Nasal cavity respiratory epithelium epithelial cell of viscerocranial mucosa (primary cell): ENCODE measurements at places on chromosomes 7 and 10. TPM values are rescaled to one million over a fixed set of nuclear protein-coding genes. Genes with fewer than 3 reads are reported as not detected.

Gene GPR146
- total RNA-seq = 0.68 and 1.2 TPM in 2 replicates

Gene EIF5AL1
- 0.28 and 0.34 TPM in 2 replicates for total RNA-seq

Gene PDGFA
- 56.0 and 94.1 TPM in 2 replicates for total RNA-seq

Gene GRM8
- total RNA-seq = not detected in 2 replicates

Gene CPN1
- not detected in 2 replicates for total RNA-seq

Gene CHAT
- not detected in 2 replicates for total RNA-seq

Gene PODXL
- 0.34 and 0.50 TPM in 2 replicates for total RNA-seq

Gene STEAP4
- 2.4 and 3.1 TPM in 2 replicates for total RNA-seq

Gene ZRANB1
- total RNA-seq = 33.5 and 40.7 TPM in 2 replicates

Gene MINDY3
- 27.7 and 29.5 TPM in 2 replicates for total RNA-seq

Gene ZCWPW1
- total RNA-seq = 3.3 and 5.5 TPM in 2 replicates

Gene FAM180A
- 0.14 and 0.34 TPM in 2 replicates for total RNA-seq

Gene DLX5
- 0.34 and 1.00 TPM in 2 replicates for total RNA-seq

Gene OR2A7
- total RNA-seq = 1.6 and 2.1 TPM in 2 replicates

Gene IL2RA
- total RNA-seq = not detected in 2 replicates

Gene BLNK
- total RNA-seq = 3.4 and 10.6 TPM in 2 replicates

Gene ACTR3C
- total RNA-seq = 5.5 and 12.2 TPM in 2 replicates

Gene ZNF425
- total RNA-seq = 4.4 and 5.3 TPM in 2 replicates

Gene ASB10
- total RNA-seq = not detected in 2 replicates

Gene CDK5
- 8.9 and 17.7 TPM in 2 replicates for total RNA-seq

Gene KCP
- total RNA-seq = under 0.01 and 2.2 TPM in 2 replicates

Gene CFAP69
- 2.1 and 3.7 TPM in 2 replicates for total RNA-seq

Gene ADARB2
- total RNA-seq = 0.14 TPM in 1 of 2 replicates, not detected in the other

Gene ITIH2
- not detected in 2 replicates for total RNA-seq

Gene BTBD16
- total RNA-seq = under 0.01 and 0.07 TPM in 2 replicates

Gene EFCAB10
- 0.64 and 0.68 TPM in 2 replicates for total RNA-seq

Gene AP1S1
- 107 and 116 TPM in 2 replicates for total RNA-seq

Gene NEUROG3
- not detected in 2 replicates for total RNA-seq

Gene CCDC3
- total RNA-seq = under 0.01 and 1.00 TPM in 2 replicates

Gene PUS7
- total RNA-seq = 31.1 and 39.7 TPM in 2 replicates

Gene RPEL1
- under 0.01 and 0.14 TPM in 2 replicates for total RNA-seq

Gene ATG9B
- total RNA-seq = 1.00 and 1.7 TPM in 2 replicates

Gene VPS37D
- 1.0 and 1.3 TPM in 2 replicates for total RNA-seq

Gene EXOC6
- total RNA-seq = 5.8 and 14.2 TPM in 2 replicates

Gene FANK1
- total RNA-seq = 2.7 and 7.0 TPM in 2 replicates

Gene SRRM3
- total RNA-seq = 0.34 and 2.1 TPM in 2 replicates

Gene FGF8
- 0.68 TPM in 1 of 2 replicates, not detected in the other for total RNA-seq

Gene RBP4
- total RNA-seq = not detected in 2 replicates

Gene MMRN2
- total RNA-seq = 0.21 and 8.9 TPM in 2 replicates

Gene NUTM2B
- total RNA-seq = 0.50 and 0.68 TPM in 2 replicates

Gene PNLIP
- not detected in 2 replicates for total RNA-seq

Gene FBXL13
- 0.34 and 0.36 TPM in 2 replicates for total RNA-seq

Gene PIK3AP1
- 0.64 and 1.0 TPM in 2 replicates for total RNA-seq

Gene SLC18A3
- not detected in 2 replicates for total RNA-seq

Gene GATA3
- 0.34 and 0.36 TPM in 2 replicates for total RNA-seq

Gene MMD2
- total RNA-seq = not detected in 2 replicates

Gene KCNMA1
- total RNA-seq = 6.5 and 11.5 TPM in 2 replicates

Gene MNX1
- total RNA-seq = not detected in 2 replicates

Gene FBXW4
- total RNA-seq = 40.0 and 51.9 TPM in 2 replicates

Gene MYH16
- total RNA-seq = under 0.01 and 0.36 TPM in 2 replicates

Gene DUSP5
- total RNA-seq = 27.3 and 234 TPM in 2 replicates

Gene TMEM178B
- 0.07 and 0.34 TPM in 2 replicates for total RNA-seq

Gene CLDN3
- total RNA-seq = not detected in 2 replicates

Gene SLC12A9
- total RNA-seq = 11.3 and 13.5 TPM in 2 replicates

Gene DRGX
- total RNA-seq = not detected in 2 replicates

Gene FAM131B
- 0.34 and 0.36 TPM in 2 replicates for total RNA-seq

Gene KCNH2
- under 0.01 and 0.14 TPM in 2 replicates for total RNA-seq

Gene NUPR2
- total RNA-seq = not detected in 2 replicates

Gene CYP2C8
- total RNA-seq = 0.14 and 0.34 TPM in 2 replicates
